ENCODE measurements at places on chromosomes 6 and 20.

DNA sequence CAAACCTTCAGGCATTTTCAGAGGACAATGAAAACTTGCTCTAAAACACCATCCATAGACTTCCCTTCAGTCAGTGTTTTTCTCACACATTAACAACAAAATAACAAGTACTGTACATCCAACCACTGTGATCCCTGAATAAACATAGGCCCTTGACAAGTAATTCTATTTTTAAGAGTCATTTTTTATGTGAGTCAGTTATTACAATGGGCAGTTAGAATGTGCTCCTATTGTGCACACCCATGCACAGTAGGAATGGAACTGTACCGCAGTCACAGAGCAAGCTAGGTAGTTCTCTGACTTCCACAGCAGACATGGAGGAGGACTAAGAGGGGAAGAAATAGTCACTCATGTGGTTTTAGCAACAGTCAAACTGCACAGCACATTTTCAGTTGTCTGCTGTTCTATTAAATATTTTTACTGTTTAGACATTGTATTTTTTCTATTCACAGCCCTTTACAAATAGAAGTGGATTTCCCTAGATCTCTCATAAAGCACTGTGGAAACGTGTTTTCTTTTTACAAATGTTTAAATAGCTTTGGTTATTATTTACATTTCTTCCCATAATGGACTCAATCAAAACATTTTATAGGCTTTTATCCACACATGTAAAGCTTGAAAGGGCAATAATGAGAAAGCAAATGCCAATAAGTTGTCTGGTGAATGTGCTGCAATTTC is 100.4 kb downstream of the JAG1 start:
- DNase-seq: no peak

DNA sequence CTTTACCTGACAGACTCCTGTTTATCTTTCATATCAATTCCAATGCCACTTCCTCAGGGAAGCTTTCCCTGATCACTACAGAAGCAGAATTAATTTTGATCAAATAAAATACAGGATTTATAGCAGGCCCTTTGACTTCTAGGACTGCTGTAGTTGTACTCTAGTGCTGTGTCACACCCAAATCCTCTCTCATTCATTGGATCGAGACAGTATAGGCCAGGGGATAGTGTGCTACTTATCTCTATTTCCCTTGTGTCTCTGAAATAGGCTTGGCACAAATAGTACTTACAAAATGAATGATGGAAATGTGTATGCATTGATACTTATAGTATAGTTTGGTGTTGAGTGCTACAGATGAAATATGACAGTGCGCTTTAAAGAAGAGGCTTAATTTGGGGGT is 19.8 kb downstream of the RALY start:
- no peak for DNase-seq

DNA sequence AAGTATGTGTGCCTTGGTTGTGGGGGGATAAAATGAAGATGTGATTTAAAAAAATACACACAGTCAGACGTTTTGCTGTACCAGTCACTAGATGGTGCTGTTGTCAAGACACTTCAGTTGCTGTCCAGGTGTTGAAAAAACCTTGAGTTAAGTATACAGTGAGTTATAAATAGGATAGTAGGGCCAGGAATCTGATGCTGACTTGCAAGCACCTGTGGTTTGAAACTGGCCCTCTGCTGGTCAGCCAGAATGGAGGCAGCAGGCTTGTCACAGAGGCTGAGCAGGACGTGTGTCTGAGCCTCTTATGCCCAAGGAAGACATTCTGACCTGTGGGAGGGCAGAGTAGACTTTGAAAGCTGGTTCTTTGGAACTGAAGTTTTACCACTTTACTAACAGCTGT is 27.8 kb downstream of the RNF8 start:
- DNase-seq: peak; percentile 61

DNA sequence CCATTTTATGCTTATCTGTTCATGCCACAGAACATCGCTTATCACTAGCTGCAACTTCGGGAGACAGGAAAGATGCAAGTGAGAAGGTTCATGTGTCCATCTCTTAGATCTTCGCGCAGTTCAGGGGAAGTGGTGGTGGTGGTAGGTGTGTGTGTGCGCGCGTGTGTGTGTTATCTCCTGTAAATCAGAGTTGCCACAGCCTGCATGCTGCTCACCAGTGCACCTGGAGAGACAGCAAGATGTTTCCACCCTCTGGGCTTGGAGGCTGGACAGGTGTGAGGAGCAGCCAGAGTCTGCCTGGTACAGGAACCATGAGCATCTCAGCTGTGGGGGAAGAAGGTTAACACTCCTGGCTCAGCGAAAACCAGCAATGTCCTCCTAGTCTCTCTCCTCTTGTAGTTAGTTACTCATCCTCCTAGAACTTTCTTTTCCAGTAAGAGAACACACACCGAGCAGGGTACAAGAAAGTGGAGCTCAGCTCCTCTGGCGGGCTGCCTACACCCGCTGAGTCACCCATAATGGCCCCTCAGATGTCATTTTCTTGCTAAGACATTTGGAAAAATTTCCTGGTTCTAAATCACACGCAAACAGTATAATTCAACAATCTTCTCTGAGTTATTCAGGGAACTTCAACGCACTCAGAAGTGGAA is 5.1 kb upstream of the TUBB1 start:
- peak; percentile 30 for DNase-seq

DNA sequence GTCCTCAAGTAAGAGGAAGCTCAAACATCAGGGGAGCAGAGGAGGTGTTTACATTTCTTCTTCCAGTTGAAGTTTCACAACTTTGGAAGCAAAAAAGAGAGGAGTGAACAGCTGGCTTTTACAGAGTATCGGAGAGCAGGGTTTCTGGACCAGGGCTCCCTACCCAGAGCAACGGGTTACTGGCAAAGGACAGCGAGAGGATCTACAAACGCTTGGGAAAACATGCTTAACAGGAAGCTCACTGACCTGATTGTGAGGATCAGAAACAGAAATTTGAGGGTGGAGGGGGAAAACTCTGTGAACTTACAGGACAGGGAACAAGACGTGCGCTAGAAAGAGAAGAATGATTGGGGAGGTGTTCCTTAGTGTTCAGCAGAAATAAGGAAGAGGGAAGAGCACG is 85.7 kb upstream of the TAB2 start:
- no peak for DNase-seq
